ENCODE measurements at places on chromosomes 1 and 21.

DNA sequence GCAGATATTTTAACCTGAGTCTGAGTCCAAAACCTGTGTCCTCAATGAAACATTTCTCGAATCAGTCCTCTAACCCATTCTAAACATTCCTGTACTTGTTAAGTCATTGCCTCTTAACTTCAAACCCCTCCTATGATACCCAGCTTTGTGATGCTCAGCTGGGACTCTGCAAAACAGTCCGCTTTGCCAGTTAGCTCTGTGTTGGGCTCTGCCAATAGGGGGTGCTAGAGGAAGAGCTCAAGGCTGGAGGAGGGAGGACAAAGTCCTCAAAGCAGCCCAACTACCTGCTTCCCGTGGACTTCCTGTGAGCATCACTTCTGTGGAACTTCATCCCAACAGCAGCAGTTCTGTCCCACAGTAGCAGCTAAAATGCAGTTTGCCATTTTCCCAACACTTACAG lies 38.1 kb upstream of the SYT14 start:
- no peak for ATAC-seq

DNA sequence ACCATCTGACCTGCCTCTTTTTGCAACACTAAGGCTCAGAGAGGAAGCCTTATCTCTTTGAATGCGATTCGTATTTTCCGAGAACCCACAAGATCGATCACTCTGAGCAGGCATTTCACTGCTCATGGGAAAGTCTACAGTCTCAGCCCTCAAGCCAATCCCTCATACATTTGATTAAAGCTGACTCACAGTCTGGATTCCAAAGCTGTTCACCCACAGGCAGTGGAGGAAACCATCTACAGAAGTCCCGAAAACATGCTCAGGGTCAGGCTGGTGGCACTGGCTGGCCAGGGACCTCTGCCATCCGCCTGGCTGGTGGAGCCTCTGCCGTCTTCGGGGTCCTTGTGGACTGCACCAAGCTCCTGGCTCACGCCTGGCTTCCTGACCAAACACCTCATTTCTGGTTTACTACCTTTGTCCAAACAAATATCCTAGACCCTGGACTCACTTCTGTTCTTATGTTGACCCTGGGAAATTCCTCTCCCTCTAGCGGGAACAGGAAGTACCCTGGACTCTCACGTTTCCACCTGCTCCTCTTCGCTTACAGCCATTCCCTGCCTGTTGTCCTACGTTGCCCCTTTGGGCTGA lies 650.0 kb downstream of the SMYD3 start:
- no peak for ATAC-seq

DNA sequence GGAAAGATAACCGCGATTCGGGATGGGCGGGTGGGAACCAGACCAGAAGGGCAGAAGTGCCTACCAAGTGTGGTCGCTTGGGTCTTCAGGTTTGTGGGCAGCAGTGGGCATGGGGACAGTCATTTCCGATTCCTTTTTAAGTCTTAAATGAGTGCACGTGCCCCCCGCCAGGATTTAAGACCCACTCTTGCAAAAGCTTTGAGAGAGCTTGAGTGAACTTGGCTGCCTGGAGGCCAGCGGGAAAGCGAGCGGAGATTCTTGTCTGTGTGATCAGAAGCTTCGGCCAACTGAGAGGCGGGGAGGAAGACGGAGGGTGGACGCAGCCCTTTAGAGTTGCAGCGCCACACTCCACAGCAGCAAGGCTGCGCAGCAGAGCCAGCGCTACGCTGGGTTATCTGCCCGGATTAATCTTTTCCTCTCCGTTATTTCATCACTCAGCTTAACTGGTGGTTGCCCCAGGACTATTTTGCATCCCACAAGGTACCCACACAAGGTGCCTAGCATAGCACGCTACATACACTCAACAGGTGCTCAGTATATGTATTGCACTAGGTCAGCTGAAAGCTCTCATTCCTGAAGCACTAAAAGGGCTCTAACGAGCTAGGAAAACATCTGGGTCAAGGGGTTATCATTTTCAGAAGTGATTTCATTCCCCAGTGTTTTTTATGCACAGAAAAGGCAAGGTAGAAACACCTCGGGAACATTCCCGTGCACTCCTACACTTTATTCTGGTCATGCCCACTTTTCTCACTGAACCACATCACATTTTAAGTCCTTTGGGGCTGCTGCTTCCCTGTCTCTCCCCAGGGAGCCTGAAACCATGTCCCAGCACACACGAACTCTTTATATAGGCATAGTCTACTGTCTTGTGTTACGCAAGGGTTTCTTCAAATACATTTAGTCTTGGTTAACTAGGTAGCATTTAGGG lies 1.5 kb upstream of the BATF3 start:
- ATAC-seq: peak; percentile 37

DNA sequence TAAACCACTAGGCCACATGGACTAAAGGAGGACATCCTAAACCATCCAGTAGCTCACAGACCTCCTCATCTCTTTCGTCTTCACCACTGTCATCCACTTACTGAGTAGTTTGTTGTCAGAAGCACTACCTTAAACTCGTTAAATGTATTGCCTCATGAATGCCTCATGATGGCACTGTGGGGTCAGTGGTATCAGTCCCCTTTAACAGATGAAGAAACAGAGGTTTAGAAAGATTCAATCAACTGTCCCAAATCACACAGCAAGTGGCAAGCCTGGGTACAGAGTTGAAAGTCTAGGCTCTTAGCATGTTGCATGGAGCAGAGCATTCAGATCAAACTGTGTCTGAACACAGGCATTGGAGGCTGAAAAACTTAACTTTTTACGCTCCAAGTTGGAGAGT lies 183.6 kb upstream of the KIAA0040 start:
- no peak for ATAC-seq

DNA sequence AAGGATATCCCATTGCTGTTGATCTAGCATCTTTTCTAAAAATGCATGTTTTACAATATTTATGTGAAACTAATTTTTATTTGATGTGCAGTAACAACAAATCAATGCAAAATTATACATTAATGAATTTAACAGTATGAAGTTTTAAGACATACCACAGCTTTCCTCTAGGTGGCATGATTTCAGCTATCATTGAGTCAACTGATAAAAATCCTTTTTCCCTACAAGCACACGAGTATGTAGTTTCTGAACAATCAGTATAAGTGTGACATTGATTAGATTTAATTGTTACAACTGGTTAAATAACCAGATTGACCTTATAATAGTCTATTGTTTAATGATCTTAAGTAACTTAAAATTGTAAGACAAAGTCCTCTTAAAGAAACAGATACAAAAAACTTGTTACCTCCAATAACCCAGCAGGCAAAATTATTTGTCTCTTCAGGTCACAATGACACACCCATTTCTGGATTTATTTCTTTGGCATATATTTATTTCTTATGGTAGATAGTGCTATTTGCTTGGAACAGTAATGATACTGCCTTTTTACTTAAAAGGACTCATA lies 5.8 kb upstream of the TGFB2 start:
- ATAC-seq: no peak

- no peak for ATAC-seq
These were observed 67.4 kb downstream of the DMRTB1 start for GRCh38 chr1:53526451-53527101.

DNA sequence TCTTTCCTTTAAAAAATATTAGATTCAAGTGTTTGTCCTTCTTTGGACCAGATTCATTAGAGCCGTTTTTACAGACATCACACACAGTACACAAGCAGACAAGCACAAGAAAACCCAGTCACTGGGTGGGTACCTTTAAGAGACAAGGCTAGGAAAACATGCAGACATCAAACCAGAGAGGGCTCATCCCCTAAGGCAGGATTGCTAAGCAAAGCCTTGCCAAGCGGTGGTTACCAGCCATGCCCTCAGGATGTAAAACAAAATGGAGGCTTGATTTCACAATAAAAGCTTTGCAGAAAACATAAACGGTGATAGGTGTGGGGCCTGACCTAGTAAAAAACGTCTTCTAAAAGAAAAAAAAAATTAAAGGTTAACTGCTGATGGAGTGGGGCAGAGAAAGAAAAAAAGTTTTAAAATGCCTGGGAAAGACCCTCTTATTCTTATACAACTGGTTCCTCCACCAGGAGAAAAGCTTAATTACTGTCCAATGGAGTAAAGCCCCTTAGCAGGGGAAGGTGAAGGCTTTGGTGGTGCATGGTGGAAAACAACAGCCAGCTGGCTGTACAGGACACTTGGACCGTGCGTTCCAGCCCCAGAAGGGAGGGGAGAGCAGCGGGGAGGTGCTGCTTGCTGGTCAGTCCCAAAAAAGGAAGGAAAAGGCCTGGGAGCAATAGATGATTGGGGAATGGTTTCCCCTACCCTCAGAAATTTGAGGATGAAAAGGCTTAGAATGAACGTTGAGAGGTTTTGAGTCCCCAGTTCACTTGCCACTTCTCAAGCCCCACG lies 30.4 kb upstream of the FMO1 start:
- ATAC-seq: no peak

DNA sequence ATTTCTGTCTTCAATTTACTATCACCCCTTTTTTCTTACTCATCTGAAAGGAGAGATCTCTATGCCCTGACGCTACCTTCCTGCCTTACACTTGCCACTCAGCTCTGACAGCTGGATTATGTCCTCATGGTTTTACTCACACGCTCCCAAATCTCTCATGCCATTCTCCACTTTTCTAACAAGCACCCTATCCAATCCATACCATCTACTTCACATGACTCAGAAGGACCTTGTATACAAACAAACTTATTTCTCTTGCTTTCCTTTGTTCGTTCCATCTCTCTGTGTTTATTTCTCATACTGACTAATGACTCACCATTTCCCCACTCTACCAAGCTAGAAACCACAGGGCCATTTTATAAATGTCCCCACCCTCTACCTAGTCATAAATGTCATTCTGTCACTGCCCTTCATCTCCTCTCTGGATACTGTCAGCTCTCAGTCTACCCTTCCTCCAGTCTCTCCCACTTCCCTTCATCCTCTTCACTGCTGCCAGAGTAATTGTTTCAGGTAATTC lies 87.3 kb downstream of the USP24 start:
- ATAC-seq: peak; percentile 93

GRCh38 chr1:92538413-92539061 lies 51.8 kb upstream of the GFI1 start:
- peak; percentile 67 for ATAC-seq

- no peak for ATAC-seq
These were observed 200.7 kb upstream of the GRIK3 start for GRCh38 chr1:37234941-37235418.

DNA sequence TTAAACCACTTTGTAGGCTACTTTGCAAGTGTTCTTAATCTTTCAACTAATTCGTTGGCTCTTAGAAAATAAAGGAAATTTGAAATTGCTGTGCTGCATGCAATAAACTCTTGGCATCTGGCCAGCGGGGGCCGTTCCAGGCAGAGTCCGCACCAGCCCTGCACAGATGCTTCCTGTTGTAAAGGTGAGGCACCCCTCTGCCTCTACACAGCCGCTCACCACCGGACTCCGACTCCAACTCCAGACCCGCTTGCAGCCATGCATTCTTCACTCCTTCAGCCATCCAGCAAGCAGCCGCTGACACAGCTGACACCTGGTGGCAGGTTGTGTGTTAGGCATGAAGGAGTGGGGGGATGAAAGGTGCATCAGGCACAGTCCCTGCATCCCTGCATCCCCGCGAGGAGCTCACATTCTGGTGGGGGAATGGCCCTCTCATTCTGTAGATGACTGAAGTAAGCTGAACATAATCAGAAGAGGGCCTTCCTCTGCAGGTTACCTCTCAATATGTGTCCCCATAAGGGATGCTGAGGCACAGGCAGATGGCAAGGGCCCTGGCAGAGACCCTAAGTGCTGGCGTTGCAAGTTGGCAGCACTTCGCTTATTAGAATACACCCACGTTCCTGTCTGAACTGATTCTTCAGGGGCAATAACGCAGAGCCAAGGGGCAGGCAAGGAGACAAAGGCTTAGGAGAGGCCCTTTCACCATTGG lies 56.8 kb downstream of the GLIS1 start:
- ATAC-seq: peak; percentile 16

GRCh38 chr1:59094001-59094400 lies 202.9 kb upstream of the FGGY start:
- ATAC-seq: no peak

GRCh38 chr1:95583661-95584210 lies 349.7 kb downstream of the RWDD3 start:
- no peak for ATAC-seq

DNA sequence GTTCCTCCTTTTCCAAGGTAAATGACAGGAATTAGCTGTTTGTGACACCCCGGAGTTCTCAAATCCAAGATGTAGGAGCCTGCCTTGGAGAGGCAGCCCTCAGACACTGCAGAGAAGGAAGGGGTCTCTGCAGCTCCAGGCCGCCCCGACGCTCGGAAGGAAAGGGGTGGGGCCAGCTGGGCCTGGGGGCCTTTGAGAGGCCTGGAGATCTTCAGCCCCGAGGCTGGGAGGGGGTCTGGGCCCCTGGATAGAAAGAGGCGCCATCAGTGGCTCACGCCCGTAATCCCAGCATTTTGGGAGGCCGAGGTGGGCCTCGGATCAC lies 1.1 kb upstream of the TNFRSF18 start:
- ATAC-seq: no peak

DNA sequence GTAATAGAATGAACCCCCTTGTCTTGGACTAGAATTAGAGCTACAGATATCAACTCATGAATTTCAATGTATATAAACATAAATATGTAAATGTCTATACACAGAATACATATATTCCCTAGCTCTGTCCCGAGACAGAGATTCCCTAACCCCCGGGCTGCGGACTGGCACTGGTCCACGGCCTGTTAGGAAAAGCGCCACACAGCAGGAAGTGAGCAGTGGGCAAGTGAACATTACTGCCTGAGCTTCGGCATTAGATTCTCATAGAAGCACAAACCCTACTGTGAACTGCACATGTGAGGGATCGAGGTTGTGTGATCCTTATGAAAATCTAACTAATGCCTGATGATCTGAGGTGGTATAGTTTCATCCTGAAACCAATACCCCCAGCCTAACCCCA lies 51.2 kb downstream of the PIK3R3 start:
- no peak for ATAC-seq

- ATAC-seq: no peak
These were observed 106.3 kb downstream of the RERE start for GRCh38 chr1:8711151-8711550.

- ATAC-seq: no peak
These were observed 9.2 kb upstream of the CBR3 start for GRCh38 chr21:36125512-36126207.

GRCh38 chr1:77687519-77687906 lies 5.1 kb upstream of the ZZZ3 start:
- no peak for ATAC-seq

DNA sequence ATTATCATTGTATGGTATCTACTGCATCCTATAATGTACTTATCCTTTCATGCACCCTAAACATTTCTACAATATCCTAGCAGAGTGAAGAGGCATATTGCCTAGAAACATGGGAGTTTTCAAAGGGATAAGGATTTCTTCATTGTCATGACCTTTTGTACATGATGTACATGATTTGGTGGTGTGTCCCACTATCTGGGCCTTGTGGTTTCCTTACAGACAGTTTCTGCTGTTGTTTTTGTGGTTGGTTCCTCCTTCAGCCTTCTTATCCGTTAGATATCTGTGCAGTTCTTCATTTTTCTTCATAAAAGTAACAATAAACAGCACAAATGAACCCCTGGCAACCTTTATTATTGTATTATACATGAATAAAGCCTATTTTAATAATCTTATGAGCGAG lies 70.4 kb upstream of the BACH1 start:
- no peak for ATAC-seq

All from activated CD4-positive, CD25-positive, alpha-beta regulatory T cell treated with anti-CD3 and anti-CD28 coated beads, Interleukin-2, amount 50 U/mL, for 24 hours (primary cell).